ENCODE measurements at places on chromosomes 7 and 10.

DNA sequence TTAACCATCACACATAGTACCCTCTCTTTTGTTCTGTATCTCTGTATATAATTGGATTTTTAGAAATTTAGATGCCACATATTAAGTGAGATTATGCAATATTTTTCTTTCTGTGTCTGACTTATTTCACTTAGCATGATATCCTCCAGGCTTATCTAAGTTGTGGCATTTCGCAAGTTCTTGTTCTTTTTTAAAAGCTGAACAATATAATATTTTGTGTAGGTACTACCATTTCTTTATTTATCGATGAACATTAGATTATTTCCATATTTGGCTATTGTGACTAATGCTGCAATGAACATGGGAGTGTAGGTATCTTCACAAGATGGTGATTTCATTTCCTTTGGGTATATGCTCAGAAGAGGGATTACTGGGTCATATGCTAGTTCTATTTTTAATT is 295.0 kb downstream of the SUGCT start:
- DNase-seq, result no peak

DNA sequence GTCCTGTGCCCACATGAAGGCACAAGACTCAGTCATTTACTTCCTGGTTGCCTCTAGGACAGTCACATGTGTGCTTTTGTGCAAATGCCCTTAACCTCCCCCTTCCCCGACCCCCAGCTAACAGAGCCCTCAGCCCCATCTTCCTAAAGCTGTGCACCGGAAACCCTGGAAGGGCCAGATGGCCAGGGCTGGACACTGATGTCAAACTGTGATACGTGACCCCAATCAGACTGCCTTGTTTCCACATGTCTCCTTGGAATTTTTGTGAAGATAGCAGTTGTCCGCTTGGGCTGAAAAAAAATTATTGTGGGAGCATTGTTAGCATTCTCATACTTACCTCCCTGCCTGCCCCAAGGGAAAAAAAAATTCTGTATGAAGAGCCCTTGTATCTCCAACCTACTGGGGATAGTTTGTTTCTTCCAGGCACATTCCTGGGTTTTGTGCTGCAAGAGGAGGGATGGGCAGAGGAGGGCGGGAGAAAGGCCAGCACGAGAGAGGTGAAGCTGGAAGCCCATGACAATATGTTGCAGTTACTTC is 17.0 kb upstream of the ADAM12 start:
- DNase-seq, result no peak

- no peak for DNase-seq
These were observed 303.3 kb upstream of the IGFBP3 start for GRCh38 chr7:46224363-46224762.

DNA sequence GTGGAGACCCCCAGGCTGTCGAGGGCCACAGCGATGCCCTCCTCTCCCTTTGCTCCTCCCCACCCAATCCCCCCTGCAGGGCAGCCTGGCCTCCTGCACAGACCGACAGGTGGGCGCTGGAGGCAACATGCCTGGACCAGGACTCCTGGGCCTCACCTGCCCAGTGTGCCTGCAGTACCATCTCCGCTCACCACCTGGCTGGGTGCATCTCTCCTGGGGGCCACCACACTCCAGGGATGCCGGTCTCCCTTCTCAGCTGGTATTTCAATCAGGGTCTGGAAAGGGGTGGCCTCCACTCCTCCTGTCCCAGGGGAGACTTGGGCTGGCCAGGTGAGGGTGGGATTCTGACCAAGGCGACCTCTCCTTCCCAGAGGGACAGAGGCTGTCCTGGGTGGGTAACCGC is 17.2 kb upstream of the CFAP46 start:
- DNase-seq, result no peak

- DNase-seq, result no peak
These were observed 872.4 kb downstream of the LRMDA start for GRCh38 chr10:76303682-76304316.

DNA sequence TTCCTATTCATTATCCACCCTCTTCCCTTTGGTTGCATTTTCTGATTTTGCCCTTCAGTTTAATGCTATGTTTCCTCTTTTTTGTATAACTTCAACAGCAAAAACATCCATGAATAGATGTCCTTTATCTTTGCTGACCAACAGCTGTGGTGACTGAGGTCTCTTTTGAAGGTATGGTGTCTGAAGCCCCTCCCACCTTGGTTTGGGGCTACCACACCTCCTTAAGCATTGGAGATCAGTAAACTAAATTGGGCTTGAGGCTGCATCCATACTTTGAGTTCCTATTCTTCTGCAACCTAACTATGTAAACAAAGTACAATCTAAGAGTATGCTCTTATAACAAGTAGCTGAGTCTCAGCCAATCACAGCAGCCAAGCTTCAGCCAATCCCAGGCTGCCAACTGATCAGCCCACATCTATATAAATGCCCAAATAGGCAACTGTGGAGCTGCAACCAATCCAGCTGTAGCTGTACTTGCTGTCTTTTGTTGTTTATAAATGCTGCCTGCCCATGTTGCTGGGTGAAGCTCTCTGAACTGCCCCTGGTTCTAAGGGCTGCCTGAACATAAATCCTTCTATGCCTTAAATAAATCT is 69.4 kb upstream of the PDLIM1 start:
- DNase-seq, result no peak

- no peak for DNase-seq
These were observed 1.7 kb downstream of the NPTX2 start for GRCh38 chr7:98618786-98619185.

DNA sequence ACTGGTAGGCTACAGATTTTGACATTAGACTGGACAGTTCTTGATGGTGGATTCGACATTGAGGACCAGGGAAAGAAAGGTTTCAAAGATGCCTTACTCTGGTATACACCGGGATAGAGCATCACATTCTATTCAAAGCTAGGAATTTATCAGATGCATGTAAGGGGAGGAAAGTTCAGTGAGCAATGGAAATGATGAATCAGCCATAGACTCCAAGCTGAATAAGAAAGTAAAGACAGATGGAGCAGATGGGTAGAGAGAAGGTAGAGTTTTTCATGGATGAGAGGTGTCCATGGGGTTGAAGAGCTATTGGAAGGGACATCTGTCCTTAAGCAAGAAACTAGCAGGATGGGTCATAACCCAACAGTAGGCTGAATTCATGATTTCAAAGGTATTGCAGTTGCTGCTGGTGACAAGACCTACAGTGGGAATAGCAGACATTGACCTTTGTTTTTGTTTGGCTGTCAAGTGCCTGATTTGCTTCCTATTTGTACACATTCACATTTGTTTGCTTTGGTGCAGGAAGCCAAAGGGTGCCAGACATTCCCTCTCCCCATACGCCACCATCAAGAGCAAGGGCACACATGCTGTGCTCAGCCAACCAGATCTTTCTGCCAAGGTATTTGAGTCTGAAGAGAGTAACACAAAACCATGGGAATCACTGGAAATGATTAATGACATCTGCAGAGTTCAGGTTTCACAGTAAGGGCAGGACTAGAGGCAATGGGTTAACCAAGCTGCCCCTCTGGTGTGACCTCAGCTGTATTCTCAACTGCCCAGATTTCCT is 8.6 kb upstream of the CACUL1 start:
- no peak for DNase-seq

GRCh38 chr7:155964543-155964942 is 152.3 kb upstream of the SHH start:
- DNase-seq, result no peak

Data from stimulated activated CD8-positive, alpha-beta memory T cell treated with anti-CD3 and anti-CD28 coated beads, Interleukin-15, amount 100 ng/mL, for 48 hours (primary cell).